ENCODE measurements at places on chromosomes 1 and 21.

DNA sequence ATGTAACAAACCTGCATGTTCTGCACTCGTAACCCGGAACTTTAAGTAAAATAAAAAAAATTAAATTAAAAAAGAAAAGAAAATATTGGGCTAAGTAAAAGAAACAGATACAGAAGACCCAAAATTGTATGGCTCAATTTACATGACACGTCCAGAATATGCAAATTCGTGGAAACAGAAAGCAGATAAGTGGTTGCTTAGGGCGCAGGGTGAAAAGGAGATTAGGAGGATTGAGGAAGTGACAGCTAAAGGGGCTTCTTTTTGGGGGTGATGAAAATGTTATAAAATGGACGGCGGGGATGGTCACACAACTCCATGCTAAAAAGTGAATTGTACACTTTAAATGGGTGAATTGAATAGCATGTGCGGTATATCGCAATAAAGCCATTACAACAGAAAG is 27.4 kb upstream of the ZBTB21 start:
- H3K27me3 ChIP-seq = no peaks in the 10 kb centered on the region
- H3K4me3 ChIP-seq = no peak overlapping the region
- DNase-seq = no peak
- no peaks in the 10 kb centered on the region for H3K36me3 ChIP-seq

- H3K4me3 ChIP-seq = no peak overlapping the region
- no peaks in the 10 kb centered on the region for H3K27me3 ChIP-seq
- H3K36me3 ChIP-seq = no peaks in the 10 kb centered on the region
- no peak for DNase-seq
- H3K4me1 ChIP-seq = peaks cover 4% of the 10 kb centered on the region
- no peak overlapping the region for H3K27ac ChIP-seq
Observed at GRCh38 chr1:46725736-46726108, 6.8 kb upstream of the EFCAB14 start.

GRCh38 chr21:37531431-37531932 is 164.9 kb downstream of the DYRK1A start:
- H3K27me3 ChIP-seq = no peaks in the 10 kb centered on the region
- no peak for DNase-seq

- H3K27me3 ChIP-seq = no peaks in the 10 kb centered on the region
- H3K4me1 ChIP-seq = no peaks in the 10 kb centered on the region
Observed at GRCh38 chr1:226110249-226111097, 48.0 kb downstream of the H3-3A start.

GRCh38 chr21:24076179-24076578 is 1531.1 kb downstream of the MRPL39 start:
- H3K4me3 ChIP-seq = no peak overlapping the region
- H3K27me3 ChIP-seq = no peaks in the 10 kb centered on the region
- DNase-seq = no peak
- no peaks in the 10 kb centered on the region for H3K36me3 ChIP-seq
- no peaks in the 10 kb centered on the region for H3K4me1 ChIP-seq

- H3K36me3 ChIP-seq = peaks cover 40% of the 10 kb centered on the region
- H3K27ac ChIP-seq = peak overlapping the region; percentile 60
- no peaks in the 10 kb centered on the region for H3K27me3 ChIP-seq
- peak overlapping the region; percentile 93 for H3K4me3 ChIP-seq
- DNase-seq = no peak
Observed at GRCh38 chr21:29072873-29073221, 601 bp downstream of the CCT8 start.

DNA sequence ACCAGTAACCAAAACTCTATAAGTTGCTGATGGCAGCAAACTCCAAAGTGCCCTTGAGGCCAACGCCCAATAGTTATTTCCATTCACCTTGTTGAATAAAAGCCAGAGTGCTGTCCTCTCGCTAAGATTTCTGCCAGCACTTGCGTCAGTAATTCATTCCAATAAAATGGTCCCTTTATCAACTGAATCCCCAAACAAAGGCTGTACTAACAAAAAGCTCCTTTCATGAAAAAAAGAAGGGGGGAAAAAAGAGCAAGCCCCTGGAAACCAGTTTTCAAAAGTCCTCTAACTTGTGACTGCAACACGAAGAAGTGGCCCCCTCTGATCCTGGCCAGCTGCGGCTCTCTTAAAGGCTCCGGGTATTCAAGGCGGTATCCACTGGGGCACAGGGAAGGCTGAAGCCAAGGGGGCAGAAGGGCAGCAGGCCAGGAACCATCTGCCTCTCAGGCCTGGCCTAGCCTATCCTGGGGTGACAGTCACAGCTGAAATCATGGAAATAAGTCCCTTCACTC is 55.8 kb upstream of the ZNF326 start:
- H3K36me3 ChIP-seq = no peaks in the 10 kb centered on the region
- H3K4me1 ChIP-seq = peaks cover 14% of the 10 kb centered on the region
- DNase-seq = no peak
- no peak overlapping the region for H3K4me3 ChIP-seq
- H3K27me3 ChIP-seq = no peaks in the 10 kb centered on the region
- H3K27ac ChIP-seq = no peak overlapping the region
